Amygdala (tissue), 56 donors: ENCODE measurements at places on chromosomes 5 and 9.

GRCh38 chr5:375336-375920 is 53.9 kb downstream of the AHRR start:
- no peak for DNase-seq

- no peak for DNase-seq
These were observed 55.8 kb downstream of the PARP8 start for GRCh38 chr5:50722223-50722622.

DNA sequence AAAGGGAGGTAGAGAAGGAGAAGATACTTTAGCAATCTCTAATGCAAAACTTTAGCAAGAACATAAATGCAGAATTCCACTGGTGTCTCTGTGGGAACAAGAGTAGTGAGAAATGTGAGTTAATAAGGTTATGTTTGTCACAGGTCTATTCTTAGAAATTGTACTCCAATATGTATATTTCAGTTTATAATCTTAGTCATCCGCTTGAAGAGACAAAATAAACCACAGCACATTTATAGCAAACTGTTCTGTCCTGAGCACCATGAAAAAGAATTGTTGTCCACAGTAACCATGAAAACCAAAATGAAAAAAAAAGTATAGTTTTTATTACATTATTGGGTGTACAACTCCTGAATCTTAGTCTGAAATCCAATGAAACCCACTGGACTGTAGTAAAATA is 93.6 kb upstream of the TSLP start:
- no peak for DNase-seq

GRCh38 chr9:129624947-129625346 is 1.0 kb upstream of the NTMT1 start:
- no peak for DNase-seq

DNA sequence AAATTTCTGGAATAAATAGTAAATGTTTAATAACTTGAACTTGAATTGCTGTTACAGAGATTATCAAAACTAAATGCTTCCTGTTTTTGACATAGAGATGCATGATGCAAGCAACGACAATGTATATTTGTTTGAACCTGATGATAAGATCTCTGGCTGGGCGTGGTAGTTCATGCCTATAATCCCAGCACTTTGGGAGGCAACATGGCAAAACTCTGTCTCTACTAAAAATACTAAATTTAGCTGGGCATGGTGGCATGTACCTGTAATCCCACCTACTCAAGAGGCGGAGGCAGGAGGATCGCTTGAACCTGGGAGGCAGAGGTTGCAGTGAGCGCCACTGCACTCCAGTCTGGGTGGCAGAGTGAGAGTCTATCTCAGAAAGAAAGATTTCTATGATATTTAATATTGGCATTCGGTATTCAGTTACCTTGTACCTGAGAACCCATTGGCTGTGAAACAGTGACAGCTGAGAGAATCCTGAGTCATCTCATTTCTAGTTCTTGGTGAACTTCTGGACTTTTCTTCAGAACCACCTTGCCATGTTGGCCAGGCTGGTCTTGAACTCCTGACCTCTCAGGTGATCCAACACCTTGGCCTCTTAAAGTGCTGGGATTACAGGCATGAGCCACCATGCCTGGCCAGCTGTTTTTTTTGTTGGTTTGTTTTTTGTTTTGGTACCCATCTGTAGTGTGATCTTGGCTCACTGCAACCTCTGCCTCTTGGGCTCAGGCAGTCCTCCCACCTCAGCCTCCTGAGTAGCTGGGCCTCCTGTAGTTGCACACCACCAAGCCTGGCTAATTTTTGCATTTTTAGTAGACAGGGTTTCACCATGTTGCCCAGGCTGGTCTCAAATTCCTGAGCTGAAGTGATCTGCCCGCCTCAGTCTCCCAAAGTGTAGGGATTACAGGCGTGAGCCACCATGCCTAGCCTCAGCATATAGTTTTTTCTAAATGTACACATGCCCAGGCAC is 10.0 kb upstream of the FGF18 start:
- no peak for DNase-seq

- DNase-seq: no peak
These were observed 28.4 kb upstream of the SHC3 start for GRCh38 chr9:89207026-89207425.

- no peak for DNase-seq
These were observed 172.1 kb downstream of the FER start for GRCh38 chr5:108919591-108920326.
